Stimulated activated CD4-positive, alpha-beta T cell treated with anti-CD3 and anti-CD28 coated beads, Interleukin-15, amount 100 ng/mL, for 48 hours (primary cell): ENCODE measurements at places on chromosomes 1 and 21.

GRCh38 chr1:23132033-23132432 is 36.6 kb downstream of the LUZP1 start:
- DNase-seq: no peak

DNA sequence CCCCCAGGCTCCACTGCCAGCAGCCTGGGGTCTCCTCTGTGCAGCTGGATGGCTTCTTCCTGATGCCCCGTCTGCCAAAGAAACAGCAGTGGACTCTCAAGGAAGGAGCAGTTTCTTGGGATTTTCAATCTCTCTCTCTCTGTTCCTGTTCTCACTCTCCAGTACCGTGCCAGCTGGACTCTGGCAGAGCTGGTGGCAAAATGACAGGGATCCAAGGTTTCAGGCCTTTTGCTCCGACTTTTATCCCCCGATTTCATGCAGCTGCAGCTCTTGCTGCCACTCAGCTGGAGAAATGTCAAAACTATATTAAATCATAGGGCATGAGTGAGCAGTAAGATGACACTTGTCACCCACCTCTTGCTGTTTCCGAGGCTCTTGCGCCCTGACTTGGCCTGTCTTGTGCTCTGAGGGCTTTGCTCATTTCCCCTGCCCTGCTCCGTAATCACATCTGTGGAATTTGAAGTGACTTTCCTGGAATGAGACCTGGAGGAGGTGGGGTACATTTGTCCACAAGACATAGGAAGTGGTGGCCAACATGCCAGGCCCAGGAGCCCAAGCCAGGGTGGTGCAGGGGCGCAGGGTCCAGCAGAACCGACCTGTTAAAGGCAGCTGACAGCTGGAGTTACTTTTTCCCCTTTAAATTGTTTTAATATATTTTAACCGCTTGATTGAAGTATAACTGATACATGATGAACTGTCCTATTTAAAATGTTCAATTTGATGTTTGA is 576.2 kb downstream of the PTPRU start:
- DNase-seq: no peak

DNA sequence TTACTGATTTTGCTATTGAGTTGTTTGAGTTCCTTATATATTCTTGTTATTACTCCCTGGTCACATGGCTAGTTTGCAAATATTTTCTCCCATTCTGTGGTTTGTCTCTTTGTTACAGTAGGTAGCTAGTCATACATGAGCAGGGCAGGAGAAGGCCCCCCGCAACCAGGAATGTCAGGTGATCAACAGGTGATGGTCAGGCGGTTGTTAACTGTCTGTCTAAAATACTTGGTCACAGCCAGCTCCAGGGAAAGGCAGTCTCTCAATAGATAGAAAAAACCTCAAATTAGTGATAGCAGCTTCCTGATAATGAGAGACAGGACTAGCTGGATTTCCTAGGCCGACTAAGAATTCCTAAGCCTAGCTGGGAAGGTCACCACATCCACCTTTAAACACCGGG is 217.9 kb downstream of the RHOU start:
- DNase-seq: no peak

DNA sequence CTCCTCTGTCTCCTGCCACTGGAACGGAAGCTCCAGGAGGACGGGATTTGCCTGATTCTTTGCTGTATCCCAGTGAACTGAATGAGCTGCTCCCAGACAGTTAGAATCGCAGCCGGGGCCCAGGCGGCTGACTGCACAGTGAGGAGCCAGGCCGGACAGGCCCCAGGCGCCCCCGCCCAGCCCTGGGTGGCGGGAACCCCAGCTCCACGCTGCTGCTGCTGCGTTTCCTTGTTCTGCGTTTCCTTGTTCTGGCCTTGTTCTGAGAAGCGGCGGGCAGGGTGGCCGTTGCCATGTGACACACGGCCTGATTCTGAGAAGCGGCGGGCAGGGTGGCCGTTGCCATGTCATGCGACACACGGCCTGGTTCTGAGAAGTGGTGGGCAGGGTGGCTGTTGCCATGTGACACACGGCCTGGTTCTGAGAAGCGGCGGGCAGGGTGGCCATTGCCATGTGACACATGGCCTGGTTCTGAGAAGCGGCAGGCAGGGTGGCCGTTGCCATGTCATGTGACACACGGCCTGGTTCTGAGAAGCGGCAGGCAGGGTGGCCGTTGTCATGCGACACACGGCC is 56.2 kb downstream of the SLC37A1 start:
- DNase-seq: no peak

GRCh38 chr1:161059293-161059692 is 10.4 kb downstream of the ARHGAP30 start:
- no peak for DNase-seq

DNA sequence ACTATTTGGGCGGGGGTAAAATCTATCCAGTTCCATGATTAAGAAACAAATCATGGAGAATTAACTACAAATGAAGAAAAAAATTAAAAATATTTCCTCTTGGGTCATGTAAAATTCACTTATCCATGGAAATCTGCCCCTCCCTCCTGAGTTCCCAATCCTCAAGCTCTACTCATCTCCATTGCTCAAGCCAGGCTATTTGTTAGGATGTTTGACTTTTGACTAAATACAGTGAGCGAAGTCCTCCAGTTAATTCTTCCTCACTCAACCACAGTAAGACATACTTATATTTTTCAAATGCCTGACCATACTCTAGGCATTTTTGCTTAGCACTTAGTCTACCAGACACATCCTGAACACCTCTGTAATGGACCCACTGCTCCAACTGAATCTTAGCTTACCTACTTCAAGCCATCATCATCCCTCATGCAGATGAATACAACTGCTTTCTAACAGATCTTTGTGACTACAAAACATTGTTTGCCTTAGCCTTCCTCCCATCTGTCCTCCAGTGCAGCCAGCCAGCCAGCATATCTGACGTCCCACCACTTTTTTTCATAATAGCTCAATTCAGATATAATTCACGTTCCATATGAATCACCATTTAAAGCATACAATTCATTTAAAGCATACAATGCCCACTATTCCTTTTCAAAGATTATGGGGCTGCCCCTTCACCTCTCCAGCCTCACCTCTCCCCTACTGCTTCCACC is 154.2 kb downstream of the RERE start:
- no peak for DNase-seq

DNA sequence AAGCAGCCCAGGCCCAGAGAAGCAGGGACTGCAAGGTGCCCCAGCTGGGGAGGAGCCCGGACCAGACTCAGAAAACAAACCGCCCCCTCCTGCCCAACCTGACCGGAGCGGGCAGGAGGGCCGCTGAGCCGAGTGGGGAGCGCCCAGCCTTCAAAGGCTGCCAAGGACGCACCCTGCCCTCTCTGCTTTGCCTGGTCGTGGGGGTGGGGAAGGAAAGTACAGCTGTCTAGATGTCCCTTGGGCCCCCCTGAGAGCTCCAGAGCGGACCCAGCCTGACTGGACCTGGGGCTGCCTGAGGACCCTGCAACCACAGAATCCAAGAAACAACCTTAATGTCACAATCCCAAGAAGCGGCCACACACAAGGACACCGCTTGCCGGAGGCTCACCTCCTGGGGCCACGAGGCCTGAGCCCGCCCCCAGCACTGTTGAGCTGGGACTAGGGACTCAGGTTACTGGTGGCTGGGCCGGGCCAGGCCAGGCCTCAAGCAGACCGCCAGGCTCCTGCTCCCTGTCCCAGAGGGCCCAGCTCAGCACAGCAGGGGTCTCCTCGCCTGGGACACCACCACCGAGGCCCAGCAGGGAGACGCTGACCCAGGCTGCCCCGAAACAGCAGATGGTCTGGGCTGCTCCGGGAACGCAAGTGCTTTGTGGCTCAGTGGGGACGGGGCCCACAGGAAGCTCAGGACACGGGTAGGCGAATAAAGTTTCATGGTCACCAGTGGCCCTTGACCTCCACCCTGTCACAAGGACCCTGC is 1.4 kb downstream of the DVL1 start:
- DNase-seq: no peak

DNA sequence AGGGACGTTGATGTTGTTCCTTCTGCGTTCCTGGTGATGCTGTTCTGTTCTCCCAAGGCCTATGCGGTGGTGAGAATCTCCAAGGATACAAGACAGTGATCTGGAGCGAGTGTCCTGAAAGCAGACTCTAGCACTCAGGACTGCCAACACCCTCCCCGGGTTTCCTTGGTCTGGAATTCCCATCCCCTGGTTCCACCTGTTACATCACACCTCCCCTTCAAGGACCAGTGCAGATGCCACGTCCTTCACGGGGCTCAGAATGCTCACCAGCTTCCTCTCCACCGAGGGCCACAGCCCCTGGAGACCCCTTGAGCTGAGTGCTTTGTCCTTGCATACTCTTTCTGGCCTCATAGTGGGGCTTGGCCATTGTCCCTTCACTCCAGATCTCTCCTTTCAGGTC is 43.5 kb downstream of the B3GALT5 start:
- DNase-seq: no peak

GRCh38 chr1:93631626-93632365 is 49.8 kb downstream of the BCAR3 start:
- DNase-seq: no peak

DNA sequence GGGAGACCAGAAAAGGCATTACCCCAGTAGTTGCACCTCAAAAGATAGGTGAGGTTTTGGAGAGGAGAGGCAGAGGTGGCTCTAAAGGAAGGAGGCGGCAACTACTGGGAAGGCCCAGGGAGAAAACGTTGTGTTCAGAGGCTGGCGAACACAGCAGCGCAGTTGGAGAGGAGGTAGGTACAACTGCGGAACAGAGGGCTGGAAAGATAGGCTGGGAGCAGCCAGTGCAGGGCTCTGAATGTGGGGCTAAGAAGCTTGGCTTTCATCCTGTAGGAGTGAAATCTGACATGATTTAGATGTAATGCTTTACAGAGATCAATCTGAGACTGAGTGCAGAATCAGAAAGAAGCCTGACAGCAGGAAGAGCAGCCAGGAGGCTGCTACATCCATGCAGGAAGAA is 13.0 kb downstream of the RIMS3 start:
- DNase-seq: no peak

DNA sequence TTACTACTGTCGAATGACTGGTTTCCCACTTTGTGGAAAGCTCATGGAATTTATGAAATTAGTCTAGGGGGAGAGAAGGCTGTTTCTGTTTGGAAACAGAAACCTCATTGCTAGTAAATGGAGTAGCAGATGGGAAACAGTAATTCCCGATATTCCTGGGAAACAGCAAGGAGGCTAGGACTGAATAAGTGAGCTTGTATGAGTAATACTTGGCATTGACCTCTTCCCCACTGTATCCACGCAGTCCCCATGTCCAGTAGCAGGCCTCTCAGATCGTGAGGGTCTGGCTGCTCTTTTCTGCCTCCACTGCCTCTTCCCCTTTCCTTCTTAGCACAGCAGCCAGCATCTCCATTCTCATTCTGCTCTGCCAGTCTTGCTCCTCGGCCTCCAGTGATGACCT is 75.5 kb downstream of the PRDM2 start:
- no peak for DNase-seq

GRCh38 chr1:189374816-189375215 is 1102.8 kb downstream of the BRINP3 start:
- no peak for DNase-seq

DNA sequence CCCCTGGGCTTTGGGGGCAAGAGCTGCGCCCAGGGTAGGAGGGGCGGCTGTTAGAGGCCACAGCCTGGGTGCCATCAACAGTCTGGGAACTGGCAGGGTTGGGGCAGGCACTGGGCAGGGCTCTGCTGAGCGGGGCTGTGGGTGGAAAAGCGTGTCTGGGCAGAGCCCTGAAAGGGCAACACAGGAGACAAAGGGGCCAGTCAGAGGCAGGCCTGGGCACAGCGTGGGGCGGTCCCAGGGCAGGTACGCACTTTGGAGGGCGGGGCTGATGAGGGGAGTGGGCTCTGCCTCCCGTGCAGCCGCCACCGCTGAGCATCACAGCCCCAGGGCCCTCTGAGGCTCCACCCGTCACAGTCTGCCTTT is 13.9 kb downstream of the CELSR2 start:
- DNase-seq: no peak

- no peak for DNase-seq
Observed at GRCh38 chr1:29853716-29854330, 617.5 kb downstream of the PTPRU start.

DNA sequence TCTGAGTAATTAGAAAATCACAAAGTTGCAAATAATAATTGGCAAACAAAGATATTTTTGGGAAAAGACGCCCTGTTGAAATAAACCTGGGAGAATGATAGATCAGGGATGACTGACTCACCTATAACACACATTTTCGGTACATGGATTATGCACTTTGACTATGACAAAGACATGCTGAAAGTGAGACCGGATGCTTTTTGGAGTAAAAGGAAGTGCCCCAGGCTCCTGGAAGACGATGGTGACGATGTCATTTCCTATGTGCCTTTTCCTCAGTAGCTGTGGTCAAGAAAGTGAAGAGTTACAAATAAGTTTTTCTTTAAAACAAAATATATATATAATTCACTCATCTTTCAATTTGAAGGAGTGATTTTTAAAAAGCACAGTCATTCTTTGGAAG is 158.7 kb downstream of the SIPA1L2 start:
- no peak for DNase-seq

- no peak for DNase-seq
Observed at GRCh38 chr1:53270873-53271272, 32.6 kb upstream of the MAGOH start.

DNA sequence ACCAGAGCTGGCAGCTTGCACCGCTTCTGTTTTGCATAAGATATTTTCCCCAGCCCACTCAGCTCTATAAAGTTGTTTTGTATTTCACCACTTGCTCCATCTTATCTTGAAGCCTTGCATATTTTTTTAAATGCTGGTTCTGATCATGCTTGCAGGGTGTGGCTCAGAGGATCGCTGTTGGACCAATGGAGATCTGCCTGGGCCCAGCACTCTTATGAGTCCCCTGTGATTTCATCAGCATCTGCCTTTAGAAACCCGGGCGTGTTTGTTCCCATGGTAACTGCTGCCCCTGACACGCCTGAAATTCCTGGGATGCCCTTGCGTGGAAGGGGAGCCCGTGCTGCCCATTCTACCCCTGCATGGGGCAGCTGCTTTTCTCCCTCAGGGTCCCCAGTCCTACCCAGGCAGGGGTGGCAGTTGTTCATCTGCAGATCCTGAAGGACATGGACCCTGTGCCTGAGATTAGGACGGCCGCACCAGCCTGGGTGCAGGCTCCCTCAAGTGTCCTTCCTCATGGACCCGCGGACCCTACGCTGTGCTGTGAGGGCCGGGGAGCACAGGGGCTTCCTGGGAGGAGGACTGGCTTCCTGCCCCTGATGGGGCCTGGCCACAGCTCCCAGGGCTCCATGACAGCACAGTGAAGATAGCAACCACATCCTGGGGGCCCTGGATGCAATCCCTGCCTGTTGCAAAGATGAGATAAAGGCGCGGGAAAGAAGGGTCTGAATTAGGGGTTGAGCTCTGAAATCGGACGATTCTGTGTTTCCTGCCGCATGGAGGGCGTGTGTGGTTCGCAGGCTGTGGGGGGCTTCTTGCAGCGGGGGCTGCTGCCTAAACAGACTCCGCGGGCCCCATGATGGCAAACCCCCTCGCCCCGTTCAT is 226.5 kb downstream of the SDCCAG8 start:
- no peak for DNase-seq

GRCh38 chr1:94926126-94926914 is 590 bp downstream of the CNN3 start:
- DNase-seq: no peak

GRCh38 chr1:20899154-20899972 is 112.3 kb upstream of the HP1BP3 start:
- DNase-seq: no peak

- no peak for DNase-seq
Observed at GRCh38 chr1:81452693-81453366, 347.9 kb upstream of the ADGRL2 start.
